ENCODE measurements at places on chromosomes 7 and 10.

DNA sequence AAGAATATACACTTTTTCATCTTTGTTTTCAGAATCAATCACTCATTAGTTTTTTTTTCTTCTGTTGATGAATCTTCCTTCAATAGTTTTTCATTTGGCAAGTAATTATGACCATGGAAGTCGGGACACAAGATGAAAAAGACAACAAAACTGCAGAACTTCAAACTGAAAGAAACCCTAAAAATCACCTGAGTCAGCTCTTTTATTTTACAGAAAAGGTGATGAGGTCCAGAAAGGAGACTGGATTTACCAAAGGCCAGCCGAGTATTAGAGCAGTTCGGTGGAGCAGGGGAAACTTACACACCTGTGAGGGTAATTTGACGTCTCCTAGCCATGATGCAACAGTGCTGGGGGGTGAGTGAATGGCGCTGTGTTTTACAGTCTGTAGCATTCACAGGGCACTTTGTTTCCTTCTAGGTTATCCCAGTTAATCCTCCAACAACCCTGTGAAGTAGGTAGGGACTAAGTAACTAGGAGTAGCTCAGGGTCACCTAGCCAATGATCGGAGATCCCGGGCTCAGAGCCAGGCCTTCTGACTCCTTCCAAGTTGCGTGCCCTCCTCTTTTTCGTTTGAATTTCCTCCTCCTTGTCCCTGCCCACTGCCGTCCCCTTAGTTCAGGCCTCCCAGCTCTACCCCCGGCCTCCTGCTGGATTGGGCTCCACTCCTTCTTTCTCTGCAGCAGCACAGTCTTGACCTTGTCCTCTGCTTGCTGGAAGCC, 14.0 kb downstream of the RBM20 start:
- DNase-seq: no peak

- DNase-seq: no peak
These were observed 76.2 kb upstream of the KIAA1217 start for GRCh38 chr10:24132741-24133140.

- no peak for DNase-seq
These were observed 369 bp upstream of the SCIN start for GRCh38 chr7:12570168-12570533.

GRCh38 chr10:126536148-126536547, 134.3 kb downstream of the C10orf90 start:
- no peak for DNase-seq

DNA sequence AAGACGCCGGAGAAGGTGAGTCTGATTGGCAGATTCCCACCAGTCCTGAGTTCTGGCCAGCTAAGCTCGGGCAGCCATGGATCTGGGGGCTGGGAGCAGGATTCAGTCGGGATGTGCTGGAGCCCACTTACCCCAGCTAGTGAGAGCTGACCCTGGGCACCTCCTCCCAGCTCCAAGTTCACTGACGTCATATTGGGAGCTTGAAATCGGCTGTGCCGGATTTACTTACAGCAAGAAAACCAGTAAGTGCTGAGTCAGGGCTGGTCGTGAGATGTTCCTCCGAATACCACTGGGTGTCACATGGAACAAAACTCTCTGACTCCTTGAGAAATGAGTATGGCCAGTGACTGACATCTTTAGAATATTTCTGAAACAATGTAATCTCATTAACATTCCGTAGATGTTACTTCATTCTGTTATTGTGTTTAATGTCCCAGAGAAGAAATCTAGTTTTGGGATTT, 621.2 kb downstream of the SDK1 start:
- peak; percentile 31 for DNase-seq

DNA sequence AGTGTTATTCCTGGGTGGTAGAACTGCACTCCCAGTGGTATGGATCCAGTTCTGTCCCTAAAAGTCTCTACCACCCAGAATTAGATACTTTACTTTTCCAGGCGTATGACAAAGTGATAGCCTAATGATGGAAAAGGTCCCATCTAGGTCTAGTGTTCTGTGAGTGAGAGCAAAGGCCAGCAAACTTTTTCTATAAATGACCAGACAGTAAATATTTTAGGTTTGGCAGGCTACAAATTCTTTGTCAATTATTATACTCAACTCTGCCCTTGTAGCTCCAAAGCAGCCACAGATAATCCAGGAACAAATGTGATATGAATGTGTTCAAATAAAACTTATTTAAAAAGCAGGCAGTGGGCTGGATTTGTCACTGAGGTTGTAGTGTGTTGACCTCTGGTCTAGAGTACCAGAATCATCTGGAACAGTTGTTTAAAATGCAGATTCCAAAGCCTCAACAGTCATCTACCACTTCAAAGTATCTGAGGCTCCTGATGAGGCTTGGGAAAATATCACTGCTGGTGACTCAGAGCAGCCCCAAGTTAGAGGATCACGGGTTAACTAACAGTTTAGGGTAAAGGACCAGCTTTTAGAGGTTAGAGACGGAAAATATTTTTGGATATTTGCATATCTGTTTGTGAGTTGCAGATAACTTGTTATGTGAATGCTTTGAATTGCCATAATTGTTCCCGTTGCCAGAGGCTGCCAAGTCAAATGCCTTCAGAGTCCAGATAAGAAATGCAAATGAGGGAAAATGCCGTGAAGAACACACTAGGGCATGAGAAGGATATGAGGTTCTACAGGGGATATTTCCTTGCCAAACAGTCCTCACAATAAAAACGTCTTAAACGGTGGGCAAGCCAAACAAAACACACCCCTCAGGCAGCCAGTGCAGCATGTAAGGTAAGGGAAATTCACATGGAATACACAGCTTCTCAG, 19.4 kb downstream of the NRAP start:
- no peak for DNase-seq

DNA sequence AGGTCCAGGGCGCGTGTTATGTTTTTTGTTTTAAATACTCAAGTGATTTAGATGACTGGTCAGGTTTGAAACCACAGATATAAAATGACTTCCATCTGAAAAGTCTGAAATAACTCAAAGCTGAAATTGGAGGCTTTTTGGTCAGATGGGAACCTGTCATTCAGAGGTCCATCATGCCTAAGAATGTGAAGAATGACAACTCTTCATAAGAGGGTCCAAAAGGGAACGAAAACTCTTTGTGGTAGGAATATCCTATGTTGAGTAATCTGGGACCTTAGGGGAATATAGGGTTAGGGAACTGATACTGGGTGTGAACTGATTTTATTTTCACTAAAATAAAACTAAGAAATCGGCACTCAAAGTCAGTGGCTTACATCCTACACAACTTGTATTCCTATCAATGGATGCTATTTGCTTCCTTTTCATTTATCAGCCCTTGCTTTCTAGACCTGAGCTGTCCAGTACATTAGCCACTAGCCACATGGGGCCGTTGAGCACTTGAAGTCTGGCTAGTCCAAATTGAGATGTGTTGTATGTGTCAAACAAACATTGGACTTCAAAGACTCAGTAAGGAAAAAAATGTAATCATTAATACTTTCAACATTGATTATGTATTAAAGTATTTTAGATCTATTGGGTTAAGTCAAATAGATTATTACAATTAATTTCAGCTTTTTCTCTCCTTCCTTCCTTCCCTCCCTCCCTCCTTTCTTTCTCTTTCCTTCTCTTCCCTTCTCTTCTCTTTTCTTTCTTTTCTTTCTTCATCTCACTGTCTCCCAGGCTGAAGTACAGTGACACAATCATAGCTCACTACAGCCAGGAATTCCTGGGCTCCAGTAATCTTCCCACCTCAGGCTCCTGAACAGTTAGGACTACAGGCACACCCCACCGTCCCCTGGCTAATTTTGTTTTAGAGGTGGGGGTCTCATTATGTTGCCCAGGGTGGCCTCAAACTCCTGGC, 56.5 kb upstream of the KDM7A start:
- no peak for DNase-seq

- DNase-seq: no peak
These were observed 38.4 kb upstream of the TM9SF3 start for GRCh38 chr10:96625173-96625572.

DNA sequence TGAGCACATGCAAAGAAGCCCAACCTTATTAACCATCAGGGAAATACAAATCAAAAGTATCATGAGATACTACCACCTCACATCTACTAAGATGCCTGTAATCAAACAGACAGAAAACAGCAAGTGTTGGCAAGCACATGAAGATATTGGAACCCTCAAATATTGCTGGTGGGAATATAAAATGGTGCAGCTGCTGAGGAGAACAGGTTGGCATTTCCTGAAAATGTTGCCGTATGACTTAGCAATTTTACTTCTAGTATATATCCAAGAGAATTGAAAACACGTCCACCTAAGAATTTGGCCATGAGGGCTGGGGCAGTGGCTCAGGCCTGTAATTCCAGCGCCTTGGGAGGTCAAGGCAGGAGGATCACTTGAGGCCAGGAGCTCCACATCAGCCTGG, 39.4 kb upstream of the TNRC18 start:
- DNase-seq: no peak

DNA sequence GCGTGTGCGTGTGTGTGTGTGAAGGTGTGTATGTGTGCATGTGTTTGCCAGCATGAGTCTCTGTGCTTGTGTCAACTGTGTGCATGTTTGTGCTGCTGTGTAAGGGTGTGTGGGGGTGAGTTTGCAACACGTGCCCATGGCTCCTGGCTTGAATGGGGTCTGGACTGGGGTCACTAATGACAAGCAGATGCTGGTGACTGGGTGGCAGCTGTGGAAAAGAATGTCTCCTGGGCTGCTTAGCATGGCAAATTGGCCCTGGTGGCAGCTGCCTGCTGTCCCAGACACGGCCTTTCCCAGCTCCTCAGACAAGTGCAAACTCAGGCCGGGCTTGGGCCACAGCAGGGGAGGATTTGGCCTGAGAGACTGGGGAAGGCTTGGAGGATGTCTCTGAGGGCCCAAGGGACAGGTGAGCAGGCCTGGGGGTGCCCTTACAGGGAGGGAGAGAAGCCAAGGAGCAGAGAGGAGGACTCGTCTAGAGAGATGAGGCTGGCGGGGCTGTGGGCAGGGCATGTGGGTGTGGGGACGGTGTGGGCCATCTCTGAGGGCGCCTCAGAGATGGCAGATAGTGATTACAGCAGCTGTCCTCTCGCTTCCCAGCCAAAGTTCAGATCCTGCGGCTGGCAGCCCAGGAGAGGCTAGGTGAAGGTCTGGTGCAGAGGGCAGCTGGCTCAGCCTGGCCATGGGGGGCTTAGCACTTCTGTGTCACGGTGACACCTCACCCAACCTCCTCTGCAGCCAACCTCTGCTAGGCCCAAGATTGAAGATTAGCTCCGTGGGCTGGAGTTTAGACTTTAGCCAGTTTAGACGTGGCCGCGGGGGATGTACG, 1.5 kb downstream of the AQP1 start:
- no peak for DNase-seq

GRCh38 chr10:115129752-115130151, 36.6 kb downstream of the ATRNL1 start:
- no peak for DNase-seq

DNA sequence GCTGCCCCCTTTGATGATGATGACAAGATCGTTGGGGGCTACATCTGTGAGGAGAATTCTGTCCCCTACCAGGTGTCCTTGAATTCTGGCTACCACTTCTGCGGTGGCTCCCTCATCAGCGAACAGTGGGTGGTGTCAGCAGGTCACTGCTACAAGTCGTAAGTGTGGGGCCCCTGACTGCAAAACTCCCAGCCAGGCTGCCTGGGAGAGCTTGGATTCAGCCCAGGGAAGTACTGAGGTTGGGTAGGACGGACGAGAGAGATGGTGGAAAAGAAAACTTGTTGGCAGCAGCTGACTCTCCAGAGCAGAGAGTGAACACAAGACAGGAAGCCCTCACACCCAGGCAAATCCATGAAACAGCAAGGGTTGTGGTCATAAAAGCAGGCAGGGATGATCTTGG, 1.3 kb downstream of the PRSS2 start:
- no peak for DNase-seq

GRCh38 chr7:36400036-36400435, 10.4 kb downstream of the ANLN start:
- DNase-seq: peak; percentile 17

GRCh38 chr7:100435401-100436304, 644 bp downstream of the PPP1R35 start:
- DNase-seq: no peak

GRCh38 chr7:24728503-24729364, 28.5 kb downstream of the GSDME start:
- no peak for DNase-seq

Data from AG04449 (cell line).